ENCODE measurements at places on chromosomes 1 and 21. TPM values are rescaled to one million over a fixed set of nuclear protein-coding genes. Genes with fewer than 3 reads are reported as not detected.
A peak's percentile ranks its signal among the peaks of the same experiment; 100 is the strongest.

DNA sequence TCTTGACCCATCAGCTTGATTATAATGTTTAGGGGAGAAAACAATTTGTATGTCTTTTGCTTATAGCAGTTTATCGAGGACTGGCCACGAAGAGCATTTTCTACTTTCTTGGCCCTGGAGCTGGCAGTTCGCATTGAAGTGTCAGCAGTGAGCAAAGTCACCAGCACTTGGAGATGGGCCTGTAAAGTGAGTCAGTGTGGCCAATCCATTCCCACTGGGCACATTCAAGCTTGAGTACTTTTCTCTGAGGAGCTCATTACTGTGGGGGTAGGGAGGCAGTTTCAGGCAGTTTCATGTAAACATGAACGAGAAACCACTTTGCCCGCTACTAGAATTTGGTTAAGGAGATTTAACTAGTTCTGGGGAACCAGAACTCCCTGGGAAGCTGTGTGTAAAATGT lies 164.8 kb downstream of the PRDM2 start:
- no peak for DNase-seq

DNA sequence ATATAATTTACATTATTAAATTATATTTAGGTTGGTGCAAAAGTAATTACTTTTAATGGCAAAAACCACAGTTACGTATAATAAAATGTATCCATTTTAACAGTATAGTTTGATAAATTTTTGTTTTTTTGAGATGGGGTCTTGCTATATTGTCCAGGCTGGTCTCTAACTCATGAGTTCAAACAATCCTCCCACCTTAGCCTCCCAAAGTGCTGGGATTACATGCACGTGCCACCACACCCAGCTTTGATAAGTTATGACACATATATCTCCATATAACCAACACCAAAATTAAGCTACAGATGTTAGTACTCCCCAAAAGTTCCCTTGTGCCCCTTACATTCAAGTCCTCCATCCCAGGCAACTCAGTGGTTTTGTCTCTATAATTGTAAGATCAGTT lies 163.1 kb downstream of the SMYD3 start:
- DNase-seq: no peak

C1orf116 gene
- 56.6 TPM for polyA plus RNA-seq

NBPF4 gene
- polyA plus RNA-seq: not detected

DNA sequence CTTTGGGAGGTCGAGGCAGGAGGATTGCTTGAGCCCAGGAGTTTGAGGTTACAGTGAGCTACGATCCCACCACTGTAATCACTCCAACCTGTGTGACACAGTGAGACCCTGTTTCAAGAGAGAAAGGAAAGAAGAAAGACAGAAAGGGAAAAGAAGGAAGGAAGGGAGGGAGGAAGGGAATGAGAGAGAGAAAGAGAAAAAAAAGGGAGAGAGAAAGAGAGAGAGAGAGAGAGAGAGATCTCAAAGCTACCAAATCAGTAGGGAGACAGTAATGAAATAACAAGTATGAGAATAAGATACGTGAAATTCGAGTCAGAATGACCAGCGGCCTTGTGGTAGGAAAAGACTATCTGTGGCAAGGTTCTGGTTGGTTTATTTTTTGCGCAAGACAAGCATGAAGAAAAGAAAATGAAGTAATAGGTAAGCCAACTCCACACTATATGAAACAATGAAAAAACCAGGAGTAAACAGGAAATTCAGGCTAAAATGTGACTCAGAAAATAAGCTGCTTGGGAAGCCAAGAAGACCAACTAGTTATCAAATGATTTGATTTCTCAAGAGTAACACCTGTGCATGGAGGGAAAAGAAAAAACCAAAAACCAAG lies 8.9 kb downstream of the MTF1 start:
- DNase-seq: no peak

ZNF648 gene
- not detected for polyA plus RNA-seq

CD53 gene
- not detected for polyA plus RNA-seq

- DNase-seq: no peak
These were observed 3.1 kb downstream of the CHML start for GRCh38 chr1:241637046-241637590.

KRTAP13-2 gene
- not detected for polyA plus RNA-seq

RGS1 gene
- polyA plus RNA-seq: not detected

SDC3 gene
- polyA plus RNA-seq: 10.8 TPM

SLC45A3 gene
- 3.9 TPM for polyA plus RNA-seq

DNA sequence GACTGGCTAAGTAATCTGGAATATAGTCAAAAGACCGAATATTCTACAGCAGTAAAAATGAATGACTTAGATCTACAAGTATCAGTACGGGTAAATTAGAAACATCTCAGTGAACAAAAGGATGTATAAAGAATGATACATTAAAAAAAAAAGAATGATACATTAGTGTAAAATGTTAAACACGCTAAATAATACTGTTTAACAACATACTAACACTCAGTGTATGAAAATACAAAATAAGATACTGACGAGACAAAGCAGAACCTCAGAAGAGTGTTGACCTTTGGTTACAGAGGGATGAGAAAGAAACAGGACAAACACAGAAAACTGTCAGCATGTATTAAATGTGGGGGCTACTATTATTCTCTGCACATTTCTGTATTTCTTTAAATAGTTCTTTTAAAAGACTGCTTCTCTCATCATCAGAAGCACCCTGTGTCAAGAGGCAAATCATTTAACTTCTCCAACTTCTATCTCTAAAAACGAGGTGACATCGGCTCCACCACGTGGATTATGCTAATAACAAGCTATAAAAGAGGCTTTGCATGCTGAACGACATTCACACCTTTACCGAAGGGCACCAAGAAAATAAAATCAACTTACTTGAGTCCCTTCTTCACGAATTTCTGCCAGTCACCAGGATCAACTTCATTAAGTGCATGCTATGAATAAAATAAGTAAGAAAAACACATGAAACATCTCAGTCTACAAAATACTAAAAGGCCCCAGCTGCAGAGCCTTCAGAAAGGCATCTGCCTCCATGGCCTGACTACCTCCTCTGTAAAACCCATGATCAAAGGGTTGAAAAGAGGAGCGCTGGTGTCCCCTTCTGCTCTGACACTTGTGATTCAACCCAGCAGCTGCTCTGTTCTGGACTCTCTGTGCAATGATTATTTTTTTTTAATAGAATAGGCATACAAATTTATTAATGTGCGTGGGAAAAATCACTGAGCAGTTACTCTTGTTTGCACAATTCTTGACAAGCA lies 42.5 kb downstream of the MRAP start:
- no peak for DNase-seq

- DNase-seq: no peak
These were observed 91.9 kb downstream of the NFIA start for GRCh38 chr1:61174060-61174795.

DNA sequence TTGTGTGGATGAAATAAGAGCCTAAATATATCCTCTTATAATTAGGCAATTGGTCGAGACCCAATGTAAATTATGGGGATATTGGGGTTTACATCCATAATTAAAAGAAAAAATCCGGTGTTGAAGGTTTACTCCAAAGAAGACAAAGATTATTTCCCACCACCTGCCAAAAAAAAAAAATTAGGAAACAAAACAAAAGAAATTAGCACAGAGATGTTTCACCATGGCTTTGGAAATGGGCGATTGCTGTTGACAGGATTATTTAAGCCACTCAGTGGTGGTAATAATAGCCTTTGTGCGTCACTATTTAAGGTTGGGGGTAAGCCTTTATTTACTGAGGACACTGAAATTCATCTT lies 585 bp upstream of the GLRX2 start:
- DNase-seq: no peak

ARID4B gene
- 2.7 TPM for polyA plus RNA-seq

SPRR2B gene
- polyA plus RNA-seq: not detected

FTCD gene
- polyA plus RNA-seq: not detected

- DNase-seq: no peak
These were observed 27.9 kb downstream of the HIVEP3 start for GRCh38 chr1:41890825-41891198.

GRCh38 chr1:4262665-4263064 lies 362.6 kb upstream of the C1orf174 start:
- no peak for DNase-seq

LPAR3 gene
- polyA plus RNA-seq: 12.8 TPM

GRCh38 chr21:42397746-42398394 lies 2.0 kb upstream of the TMPRSS3 start:
- no peak for DNase-seq

DNA sequence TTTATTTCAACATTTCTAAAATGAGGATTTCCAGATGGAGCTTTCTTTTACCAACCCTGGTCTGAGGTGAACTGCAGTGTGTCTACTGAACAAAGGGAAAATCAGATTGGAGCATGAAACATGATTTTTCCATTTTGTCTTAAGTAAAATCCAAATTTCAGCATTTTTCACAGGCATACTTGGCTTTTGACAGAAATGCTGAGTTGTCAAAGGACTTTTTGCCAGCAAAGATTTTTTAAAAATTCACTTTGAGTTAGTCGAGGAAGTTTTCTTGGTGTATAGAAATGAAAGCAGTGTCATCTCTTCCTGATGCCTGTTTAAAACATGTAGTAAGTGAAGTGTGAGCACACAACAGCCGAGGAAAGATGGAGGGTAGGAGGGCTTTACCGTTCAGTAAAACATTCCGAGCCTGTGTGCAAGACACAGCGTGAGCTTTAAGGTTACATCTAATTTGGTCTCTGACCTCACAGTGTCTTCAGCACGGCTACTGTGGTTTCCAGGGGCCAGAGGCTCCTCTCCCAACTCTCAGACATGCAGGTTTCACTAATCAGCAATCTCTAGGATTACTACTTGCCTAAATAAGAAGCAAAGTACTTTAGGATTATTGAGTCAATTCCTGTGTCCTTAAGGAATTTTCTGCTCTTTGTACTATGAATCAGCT lies 45.9 kb downstream of the SAMD13 start:
- no peak for DNase-seq

HSD11B1 gene
- polyA plus RNA-seq: 0.29 TPM

CIART gene
- polyA plus RNA-seq: 6.7 TPM

LAMC1 gene
- polyA plus RNA-seq: 30.3 TPM

GRCh38 chr1:231315887-231316286 lies 21.8 kb downstream of the EXOC8 start:
- no peak for DNase-seq

CNKSR1 gene
- 20.3 TPM for polyA plus RNA-seq

DNA sequence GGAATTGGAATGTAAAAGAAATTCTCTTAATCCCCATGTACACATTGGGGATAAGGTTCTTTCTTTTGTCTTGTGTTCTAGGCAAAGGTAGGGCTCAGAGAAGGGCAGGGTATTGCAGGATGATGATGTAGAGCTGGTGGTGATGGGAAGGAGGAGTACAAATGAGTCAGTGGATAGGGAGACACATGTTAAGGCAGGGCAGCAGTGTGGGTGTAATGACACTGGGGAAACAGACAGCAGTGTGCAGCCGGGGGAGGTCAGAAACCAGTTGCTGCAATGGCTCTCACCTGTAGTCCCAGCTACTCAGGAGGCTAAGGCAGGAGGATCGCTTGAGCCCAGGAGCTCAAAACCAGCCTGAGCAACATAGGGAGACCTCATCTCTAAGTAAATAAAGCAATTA lies 5.1 kb downstream of the NLRP3 start:
- DNase-seq: no peak

GRCh38 chr1:8572106-8572505 lies 245.3 kb downstream of the RERE start:
- DNase-seq: no peak

- peak; percentile 54 for DNase-seq
These were observed 44.9 kb upstream of the TNFSF18 start for GRCh38 chr1:173095632-173096031.

DNA sequence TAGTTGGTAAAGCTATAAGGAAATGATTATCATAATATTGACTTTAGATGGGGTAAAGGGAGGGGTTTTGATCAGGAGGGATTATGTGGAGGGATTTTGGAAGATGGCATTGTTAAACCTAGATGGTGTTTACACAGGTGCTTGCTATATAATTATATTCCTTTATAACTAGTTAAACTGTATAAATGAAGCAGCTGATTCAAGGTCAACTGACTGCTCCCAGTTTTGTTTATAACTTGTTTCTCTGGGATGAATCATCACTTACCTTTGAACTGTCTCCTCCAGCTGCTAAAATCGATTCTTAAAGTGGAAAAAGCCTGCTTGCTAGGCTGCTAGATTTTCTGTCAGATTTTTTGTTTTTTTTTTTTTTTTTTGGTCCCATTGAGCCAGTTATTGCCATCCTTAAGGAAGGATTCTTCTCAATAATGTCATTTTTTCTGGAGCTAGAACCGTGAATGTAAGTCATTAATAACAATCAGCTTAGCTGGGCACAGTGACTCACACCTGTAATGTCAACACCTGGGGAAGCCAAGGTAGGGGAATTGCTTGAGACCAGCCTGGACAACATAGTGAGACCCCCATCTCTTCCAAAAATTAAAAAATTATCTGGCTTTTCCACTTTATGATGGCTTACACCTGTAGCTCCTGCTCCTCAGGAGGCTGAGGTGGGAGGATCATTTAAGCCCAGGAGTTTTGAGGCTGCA lies 153.2 kb downstream of the PIK3R3 start:
- peak; percentile 28 for DNase-seq

SH2D1B gene
- not detected for polyA plus RNA-seq

VWA5B1 gene
- not detected for polyA plus RNA-seq

DNA sequence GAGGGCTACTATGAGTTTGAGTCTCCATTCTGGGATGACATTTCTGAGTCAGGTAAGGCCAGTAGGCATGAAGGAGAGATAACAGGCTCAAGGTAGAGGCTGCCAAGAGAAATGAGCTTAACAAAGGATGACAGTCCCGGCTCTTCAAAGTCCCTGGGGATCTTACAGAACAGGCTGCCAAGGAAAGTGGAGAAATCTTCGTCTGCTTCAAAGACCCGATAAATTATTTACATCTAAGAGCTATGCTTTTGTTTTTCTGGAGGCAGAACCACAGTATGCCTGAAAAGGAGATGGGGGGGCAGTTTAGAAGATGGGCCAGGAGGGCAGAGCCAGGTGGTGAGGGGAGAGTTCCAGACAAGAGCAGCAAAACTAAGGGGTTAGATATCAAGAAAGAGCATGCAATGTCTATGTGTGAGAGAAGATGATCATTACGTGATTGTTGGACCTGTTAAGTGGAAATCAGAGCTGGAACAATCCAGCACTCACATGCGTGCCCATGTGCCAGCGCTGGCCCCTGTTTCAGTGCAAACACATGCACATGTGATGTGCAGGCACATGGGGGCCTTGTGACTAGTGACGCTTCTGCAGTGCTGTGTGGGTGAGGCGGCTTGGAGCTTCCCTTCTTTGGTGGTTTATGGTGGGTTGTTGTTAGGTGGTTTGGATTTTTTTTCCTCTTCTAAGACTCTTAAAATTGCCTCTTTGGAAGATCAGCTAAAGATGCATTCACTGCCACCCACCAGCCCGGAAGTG lies 25.7 kb downstream of the CAMK1G start:
- DNase-seq: peak; percentile 28

GRCh38 chr1:203564024-203564423 lies 62.6 kb upstream of the ATP2B4 start:
- no peak for DNase-seq

- no peak for DNase-seq
These were observed 128.6 kb downstream of the PCNX2 start for GRCh38 chr1:233166896-233167295.

WNT9A gene
- polyA plus RNA-seq: 1.6 TPM

DNA sequence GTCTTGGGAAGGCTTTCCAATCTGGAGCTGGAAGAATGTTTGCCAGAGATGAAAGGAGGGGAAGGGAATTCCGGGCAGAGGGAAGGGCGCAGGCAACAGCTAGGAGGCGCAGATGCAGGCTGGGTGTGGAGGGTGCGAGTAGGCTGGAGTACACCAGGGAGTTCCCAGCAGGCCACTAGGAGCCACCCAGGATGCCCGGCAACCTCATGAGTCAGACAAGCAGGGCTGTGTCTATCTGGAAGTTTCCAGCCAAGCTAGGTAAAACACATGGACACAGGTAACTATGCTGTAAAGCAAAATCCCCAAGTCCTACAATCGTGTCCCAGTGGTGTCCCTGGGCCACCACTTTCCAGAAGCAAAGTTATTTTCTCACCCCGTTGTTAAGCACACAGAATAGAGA lies 990 bp upstream of the NBL1 start:
- DNase-seq: peak; percentile 67

GRCh38 chr1:42258218-42258617 lies 76.8 kb downstream of the FOXJ3 start:
- DNase-seq: no peak

All from foreskin keratinocyte (primary cell).